ENCODE measurements at places on chromosomes 5 and 9.

DNA sequence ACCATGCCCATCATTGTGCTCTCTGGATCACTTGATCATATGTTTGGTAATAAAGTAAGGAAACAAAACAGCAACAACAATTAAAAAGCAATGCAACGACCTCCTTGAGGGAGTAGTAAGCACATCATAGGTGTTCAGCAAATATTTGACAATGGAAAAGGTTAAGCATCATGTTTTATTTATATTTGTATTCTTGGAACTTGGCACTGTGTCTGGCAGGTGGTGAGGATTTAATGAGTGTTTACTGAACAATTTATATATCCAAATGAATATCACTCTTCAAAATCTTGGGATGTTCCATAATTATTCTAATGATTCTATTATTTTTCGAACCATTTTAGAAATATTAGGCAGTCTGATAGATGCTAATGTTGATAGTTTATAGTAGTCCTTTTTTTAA lies 6.2 kb downstream of the PIP5K1B start:
- no peak for DNase-seq

GRCh38 chr9:132949709-132950108 lies 5.3 kb upstream of the TSC1 start:
- DNase-seq, result no peak

- DNase-seq, result no peak
Observed at GRCh38 chr5:102718819-102719218, 36.3 kb upstream of the PAM start.

DNA sequence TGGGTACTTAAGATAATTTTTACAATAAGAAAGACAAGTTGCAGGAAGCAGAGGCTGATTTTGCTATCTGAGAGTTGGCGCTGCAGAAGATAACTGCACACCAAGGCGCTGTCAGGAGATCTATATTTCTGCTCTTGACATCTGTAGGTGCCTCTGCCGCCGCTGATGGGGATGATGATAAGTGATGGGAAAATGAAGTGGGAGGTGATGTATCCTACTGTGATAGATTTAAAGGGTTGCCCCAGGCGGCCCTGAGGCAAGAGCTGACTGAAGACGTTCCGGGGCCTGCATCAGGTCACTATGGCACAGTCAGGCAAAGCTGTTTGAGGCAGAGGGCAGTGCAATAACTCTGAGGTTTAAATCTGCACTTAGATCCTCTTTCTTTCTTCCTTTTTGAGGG lies 78.1 kb downstream of the SNCAIP start:
- DNase-seq, result no peak

DNA sequence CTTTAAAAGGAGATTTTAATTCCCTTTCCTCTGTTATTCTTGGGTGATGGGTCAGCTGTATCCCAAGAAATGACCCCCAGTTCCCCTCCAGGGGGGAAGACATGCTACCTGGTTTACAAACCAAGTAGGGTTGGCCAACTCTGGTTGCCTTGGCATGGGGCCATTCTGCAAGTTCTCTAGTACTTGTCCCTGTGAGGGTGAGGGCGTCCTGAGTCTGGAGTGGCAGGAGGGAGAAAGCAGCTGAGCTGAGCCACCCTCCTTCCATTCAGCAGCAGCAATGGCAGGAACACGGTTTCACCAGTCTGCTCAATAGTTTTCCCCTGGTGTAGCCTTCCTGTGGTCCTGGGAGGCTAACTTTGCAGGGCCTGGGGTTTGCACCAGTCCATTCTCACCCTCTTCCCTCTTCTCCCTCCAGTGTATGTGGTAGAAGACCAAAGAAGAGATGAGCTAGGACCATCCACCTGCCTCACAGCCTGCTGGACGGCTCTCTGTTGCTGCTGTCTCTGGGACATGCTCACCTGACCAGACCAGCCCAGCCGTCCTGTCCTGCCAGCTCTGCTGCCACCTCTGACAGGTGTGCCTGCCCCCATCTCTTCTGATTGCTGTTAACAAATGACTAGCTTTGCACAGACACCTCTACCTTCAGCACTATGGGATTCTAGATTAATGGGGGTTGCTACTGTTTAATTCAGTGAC lies 59.9 kb downstream of the PFDN1 start:
- no peak for DNase-seq

DNA sequence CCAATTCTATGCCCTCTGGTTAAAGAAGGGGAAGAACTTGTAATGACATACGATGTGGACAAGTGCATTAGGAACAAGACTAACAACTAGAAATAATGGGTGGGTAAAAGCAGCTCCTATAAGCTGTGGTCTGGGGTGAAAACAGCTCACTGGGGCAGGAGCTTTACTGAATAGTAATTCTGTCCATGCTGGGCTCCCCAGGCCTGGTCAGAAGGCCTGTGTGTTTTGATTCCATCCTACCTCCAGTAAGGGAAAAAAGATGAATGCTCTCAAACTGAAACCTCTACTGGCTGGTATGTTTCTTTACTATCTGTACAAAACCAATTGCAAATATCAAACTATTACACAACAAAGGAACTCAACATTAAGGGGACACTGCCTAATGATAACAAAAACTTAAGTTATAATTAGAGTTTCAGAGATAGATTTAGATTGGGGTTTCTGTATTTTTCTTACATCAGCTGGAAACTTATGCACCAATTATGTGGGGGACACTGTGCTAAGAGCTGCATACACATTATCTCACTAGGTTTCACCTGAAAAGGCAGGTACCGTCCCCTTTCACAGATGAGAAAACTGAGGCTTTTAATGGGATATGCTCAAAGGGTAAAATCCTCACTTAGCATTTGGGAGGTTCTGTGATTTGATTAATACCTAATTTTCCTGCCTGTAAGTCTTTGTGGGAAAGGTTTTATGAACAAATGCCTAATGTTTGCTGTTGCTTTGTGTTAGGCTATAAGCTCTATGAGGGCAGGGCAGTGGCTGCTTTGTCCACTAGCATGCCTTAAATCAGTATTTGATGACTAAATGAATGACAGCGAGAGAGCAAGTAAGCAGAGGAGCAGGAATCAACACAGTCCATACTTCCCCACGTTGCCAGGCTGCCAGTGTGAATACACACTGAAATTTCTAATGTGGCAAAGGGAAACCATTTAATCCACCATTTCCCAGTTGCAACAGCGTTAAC lies 53.6 kb downstream of the ELL2 start:
- DNase-seq, result no peak

- no peak for DNase-seq
Observed at GRCh38 chr5:117769877-117770276, 1195.3 kb upstream of the SEMA6A start.

DNA sequence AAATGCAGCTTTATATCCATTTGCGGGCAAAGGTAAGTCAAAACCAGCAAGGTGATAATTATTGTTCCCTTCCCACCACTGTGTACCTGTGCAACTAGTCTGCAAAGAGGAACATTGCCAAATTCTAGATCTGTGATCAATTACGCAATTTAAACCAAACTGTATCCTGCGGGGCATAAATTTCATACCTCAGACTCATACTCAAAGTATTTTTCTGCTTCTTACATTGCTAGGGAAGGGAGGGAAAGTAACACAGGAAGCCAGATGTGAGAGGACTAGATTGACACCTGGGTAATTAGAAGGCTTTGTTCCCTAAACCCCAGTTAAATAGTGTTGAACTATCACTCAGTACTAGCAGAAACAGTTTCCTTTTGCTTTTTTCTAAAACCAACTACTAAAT lies 240.2 kb upstream of the ZNF608 start:
- no peak for DNase-seq

- no peak for DNase-seq
Observed at GRCh38 chr9:131094622-131095021, 1.7 kb upstream of the AIF1L start.

DNA sequence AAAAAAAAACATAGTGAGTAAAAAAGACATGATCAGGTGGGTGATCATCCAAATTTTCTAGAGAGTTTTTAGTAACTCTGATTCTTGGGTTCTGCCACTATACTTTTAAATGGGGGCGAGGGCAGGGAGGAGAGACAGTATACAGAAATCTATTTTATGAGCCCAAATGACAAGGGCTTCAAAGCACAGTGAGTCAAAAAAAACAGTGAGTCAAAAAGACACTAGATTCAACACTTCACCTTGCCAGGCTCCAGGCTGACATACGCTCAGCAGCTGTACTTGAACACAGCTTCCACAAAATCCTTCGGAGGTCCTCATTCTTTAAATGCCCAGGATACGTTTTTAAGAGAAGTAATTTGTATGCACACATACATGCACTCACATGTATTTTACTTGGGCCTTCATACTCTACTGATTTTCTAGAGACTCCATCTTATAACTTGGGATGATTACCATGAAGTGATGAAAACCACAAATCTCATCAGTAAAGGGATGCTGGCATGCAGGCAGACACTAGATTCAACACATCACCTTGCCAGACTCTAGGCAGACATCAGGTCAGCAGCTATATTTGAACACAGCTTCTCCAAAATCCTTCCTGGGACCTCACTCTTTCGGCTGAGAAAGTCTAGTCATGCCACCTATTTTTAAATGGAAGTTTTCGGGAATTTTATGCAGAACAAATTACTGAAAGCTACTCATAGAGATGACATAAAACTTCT lies 28.8 kb downstream of the NR3C1 start:
- no peak for DNase-seq

DNA sequence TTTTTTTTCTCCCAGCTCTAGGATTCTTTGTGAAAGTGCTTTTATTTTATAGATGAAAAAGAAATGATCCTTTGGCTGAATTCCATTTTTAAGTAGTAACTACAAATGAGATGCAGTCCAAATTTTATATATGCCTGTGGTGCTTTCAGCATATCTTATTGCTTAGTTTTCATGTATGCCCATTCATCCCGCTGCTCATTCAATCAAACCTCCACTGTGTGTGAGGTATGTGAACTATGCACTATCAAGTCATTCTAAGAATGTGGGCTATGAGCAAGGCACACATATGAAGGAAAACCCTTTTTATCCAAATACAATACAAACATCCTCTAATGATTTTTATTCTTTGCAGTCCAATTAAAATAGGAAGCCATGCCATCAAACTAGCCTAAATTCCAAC lies 1069.1 kb upstream of the DMAC1 start:
- DNase-seq, result no peak

DNA sequence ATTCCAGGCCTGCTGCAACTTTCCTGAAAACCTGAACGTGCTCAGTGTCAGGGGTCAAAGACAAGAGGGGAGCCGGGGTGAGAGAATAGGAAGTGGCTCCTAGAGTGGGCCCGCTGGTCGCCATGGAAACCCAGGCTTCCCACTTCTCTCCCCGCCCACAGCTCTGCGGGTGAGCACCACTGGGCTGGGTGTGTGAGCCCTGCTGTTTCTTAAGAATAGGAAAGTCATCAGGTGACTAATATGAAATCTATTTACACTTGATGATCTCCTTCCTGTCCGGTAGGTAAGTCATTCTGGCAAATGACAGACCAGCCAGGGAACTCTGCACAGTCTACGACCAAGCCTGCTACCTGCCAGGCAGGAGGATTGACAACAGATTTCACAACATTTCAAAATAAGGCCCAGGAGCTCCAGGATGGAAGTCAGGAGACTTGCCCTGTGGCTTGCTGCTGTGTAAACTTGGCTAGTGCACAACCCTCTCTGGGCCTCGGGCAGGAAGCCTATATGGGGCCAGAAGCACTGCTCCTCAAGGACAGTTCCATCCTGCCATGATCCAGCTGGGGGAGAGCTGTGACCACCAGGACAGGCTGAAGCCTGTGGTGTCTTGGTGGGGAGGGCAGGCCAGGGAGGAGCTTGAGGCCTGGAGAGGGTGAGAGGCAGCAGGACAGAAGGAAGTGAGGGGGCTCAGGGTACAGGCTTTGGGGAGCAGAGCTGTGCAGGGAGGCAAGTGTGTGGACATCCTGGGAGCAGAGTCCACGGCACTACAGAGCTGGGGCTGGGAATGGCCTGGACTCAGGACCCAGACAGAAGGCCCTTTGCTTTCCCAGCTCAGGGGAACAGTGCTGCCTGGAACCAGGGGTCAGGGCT lies 60.6 kb downstream of the SHB start:
- peak; percentile 68 for DNase-seq

- no peak for DNase-seq
Observed at GRCh38 chr9:9764821-9765220, 848.0 kb downstream of the PTPRD start.

GRCh38 chr5:171968531-171968930 lies 37.9 kb downstream of the FBXW11 start:
- no peak for DNase-seq

DNA sequence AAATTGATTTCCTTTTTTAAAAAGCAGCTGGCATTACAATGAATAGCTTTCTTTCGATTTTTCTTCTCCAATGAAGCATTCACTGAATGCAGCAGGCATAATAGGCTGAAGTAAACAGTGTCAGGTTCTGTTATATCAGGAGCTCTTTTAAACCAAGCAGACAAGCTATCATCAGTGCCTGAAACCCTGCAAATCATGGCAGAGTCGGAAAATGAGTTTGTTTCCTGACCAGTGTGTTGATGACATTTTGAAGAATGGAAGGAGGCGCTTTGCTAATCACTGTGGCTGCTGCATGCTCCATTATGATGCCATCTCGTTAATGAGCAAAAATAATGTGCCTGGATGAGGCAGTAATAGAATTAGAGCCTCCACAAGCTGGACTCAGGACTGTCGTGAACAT lies 284.5 kb downstream of the ZNF608 start:
- DNase-seq, result no peak

GRCh38 chr5:138573949-138574670 lies 1.1 kb downstream of the HSPA9 start:
- no peak for DNase-seq

GRCh38 chr5:2206293-2207108 lies 323.8 kb upstream of the IRX4 start:
- DNase-seq, result no peak

DNA sequence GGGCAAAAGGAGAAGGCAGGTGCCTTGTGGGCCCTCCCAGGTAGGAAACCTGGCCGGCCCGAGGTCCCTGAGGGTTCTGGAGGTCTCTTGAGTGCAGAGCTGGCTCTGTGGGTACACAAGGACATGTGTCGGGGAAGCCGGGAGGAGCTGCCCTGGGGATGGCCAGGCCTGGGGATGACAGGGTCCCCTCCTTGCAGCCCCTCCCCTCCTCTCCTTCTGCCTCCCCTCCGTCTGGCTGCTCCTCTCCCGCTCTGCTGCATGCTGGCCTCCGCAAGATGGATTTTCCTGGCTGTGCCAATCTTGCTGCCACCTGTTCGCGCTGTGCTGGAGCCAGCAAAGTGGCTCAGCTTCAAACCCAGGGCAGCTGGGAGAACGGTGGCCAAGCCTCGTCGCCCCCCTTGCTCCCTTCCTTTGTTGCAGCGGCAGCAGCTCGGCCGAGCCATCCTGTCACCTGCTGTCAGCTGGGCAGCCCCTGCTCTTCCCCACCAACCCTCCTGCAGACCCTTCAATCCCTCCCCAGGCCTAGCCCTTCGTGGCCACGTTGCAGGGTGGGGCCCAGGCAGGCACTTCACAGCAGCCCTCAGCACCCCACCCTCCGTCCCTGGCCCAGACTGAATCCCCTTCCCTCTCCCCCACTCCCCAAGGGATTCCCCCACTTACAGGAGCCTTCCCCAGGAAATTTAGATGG lies 17.6 kb upstream of the UNC5A start:
- DNase-seq, result no peak

- DNase-seq, result no peak
Observed at GRCh38 chr9:112035166-112035826, 138.7 kb downstream of the UGCG start.
